ENCODE measurements at places on chromosomes 2 and 18.

- no peak for DNase-seq
Observed at GRCh38 chr2:118279005-118279404, 190.7 kb downstream of the INSIG2 start.

GRCh38 chr18:75264195-75264594 lies 53.6 kb downstream of the TSHZ1 start:
- no peak for DNase-seq

GRCh38 chr2:117692001-117692763 lies 122.3 kb upstream of the DDX18 start:
- no peak for DNase-seq

GRCh38 chr2:189933041-189933440 lies 129.5 kb downstream of the MSTN start:
- no peak for DNase-seq

- DNase-seq: no peak
Observed at GRCh38 chr2:218435003-218435982, 16.4 kb downstream of the VIL1 start.

DNA sequence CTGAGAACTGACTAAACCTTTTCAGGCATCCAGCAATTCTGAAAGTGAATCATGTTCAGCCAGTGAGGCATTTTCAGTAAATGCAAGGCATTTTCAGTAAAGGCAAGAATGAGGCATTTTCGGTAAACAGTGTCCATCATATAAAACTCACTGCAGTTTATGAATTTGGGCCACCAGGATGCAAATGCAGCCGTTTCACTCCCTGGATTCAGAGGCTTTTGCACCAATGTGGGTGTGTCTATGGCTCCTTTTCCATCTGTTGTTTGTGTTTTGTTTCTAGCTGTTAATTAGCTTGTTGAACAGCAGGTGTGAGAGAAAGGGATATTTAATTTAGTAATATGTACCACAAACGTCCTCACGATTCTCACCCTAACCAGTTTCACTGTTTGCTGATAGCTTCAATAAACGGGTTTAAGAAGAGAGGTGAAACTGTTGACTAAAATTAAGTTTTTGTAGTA lies 116.3 kb upstream of the PGAP1 start:
- DNase-seq: no peak

DNA sequence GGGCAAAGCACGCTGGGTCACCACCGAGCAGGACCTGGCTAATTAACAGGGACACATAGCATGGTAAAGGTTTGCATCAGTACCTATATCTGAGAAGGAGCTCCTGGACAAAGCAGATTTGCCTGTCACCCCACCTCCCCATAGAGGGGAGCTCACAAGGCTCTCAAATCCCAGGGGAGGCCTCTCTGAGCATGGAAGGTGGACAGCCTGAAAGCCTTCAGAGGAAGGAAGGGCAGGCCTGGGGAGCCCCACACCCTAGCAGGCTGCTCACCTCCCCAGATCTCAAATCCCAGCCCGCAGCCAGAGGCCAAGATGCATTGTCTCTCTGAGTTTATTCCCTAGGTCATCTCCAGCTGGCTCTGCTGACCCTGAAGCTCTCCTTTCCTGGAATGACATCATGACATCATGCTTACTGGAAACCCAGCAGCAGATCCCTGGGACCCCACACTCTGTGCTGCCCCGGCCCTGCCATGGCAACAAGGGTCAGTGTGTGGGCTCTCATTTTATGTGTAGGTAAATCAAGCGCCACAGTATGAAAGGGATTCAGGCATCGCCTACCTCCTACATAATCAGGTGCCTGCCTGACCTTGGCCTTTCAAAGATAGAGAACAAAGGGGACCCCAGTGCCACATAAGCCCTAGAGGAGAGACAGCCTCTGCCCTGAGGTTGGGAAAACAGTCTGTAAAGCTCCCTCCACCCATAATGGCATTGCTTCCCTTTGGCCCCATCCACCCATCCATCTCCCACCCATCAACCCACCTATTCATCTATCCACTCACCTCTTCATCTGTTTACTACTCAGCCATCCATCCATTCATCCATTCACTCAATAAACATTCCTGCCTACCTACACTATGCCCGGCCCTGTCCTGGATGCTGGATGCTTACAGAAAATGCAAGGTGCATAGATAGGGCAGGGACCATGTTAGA lies 15.7 kb upstream of the TEX51 start:
- DNase-seq: peak; percentile 46

GRCh38 chr18:21361307-21361880 lies 119.4 kb downstream of the GREB1L start:
- no peak for DNase-seq

- no peak for DNase-seq
Observed at GRCh38 chr2:209663139-209663538, 108.5 kb upstream of the UNC80 start.

DNA sequence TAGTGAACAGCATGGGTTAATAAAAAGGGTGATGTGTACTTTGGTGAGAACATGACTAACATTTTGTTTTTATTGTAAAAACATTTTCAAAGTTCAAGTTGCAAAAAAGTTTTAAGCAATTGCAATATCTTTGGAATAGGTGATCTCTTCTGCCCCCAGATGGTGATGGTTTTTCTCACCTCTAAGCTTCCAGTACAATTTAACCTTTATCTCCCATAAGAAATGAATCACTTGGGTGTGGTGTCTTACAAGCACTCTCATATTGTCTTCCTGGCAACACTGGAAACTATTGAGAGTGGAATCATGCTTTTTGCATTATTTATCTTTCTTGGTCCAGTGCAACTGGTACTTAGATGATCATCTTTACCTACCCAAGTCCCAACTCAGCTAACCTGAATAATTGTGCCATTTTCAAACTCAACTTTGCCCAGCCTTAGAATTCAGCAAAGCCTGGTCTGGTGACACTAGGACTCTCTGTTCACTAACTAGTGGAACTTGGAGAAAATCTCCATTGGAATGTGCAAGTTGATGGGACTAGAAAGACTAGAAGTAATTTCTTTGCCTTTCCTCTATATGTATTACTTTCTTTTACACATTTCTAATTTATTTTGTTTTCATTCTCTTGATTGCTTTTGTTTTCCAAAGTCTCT lies 964.7 kb upstream of the ZEB2 start:
- DNase-seq: no peak

DNA sequence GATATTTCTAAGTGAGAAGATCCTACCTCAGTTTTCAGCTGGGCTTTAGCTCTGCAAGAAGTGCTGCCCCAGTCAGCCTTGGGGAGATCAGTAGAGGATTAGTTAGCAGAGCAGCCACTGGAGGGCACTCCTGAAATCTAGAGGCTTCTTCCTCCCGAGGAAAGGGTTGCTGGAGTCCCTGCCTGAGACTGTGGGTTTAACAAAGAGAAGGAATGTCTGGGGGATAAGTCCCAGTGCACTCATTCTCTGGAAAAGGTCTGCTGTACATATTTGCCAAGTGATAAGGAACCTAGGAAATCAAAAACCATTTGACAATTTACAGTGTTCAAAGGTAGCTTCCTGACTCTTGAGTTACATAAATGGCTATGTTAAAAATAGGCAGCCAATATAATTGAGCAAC lies 207.2 kb downstream of the SLC8A1 start:
- no peak for DNase-seq

- DNase-seq: peak; percentile 6
Observed at GRCh38 chr2:3587432-3587831, 7.5 kb upstream of the COLEC11 start.
